ENCODE measurements at places on chromosomes 11 and 22. TPM values are rescaled to one million over a fixed set of nuclear protein-coding genes. Genes with fewer than 3 reads are reported as not detected.

GRCh38 chr11:17765356-17766072 is 30.9 kb downstream of the KCNC1 start:
- DNase-seq: no peak

DNA sequence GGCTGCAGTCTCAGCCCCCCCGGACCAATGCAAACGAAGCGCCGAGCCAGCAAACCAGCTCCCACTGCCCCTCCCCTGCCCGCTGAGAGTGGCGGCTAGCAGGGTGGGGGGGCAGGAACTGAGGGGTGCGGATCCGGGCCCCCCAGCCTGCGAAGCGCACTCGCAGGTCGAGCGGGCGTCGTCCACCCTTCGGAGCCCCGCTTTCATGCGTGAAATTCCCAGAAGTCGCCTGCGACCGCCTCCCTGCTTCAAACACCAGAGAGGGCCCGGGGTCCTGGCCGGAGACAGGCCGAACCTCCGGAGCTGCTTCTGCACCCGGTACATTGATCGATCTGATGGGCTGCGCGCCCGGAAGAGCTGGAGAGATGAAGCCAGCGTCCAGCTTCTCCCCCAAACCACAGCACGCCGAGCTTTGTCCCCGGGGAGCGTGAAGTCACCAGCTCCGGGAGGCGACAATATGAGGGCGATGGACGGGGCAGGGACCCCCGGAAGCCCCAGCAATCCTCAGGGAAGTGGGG is 646 bp upstream of the PATZ1 start:
- DNase-seq: no peak

DNA sequence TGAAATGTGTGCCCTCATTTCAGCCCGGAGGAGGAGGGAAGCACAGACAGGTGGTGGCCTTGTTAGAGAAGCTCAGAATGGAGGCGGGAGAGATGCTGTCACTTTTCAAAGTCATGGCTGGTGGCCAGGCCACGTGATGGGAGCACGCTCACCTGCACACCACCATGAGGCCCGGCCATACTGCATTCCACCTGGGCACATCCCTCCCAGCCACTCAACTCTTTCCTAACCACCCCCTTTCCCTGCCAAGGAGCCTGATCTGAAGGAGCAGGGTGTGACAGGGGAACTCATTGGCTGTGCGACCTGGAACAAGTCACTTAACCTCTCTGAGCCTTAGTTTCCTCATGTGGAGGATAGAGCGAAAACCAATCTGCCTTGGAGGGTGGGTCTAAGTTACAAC is 364.5 kb downstream of the CTTN start:
- no peak for DNase-seq

DNA sequence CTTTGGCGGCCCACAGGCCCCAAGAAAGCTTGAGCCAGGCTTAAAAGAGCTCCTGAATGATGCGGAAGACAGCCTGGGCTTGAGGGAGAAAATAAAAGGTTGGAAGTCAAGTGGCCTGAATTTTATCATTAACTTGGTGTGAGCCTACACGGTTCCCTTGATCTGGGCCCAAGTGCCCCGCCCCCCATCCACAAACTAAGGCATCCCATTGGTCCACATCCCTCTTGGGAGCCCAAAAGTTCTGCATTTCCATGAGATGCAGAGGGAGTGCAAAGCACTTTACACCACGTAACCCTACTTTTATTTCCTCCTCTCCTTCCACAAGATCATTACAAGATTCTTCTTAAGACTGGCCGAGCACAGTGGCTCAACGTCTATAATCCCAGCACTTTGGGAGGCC is 22.2 kb downstream of the LARGE1 start:
- no peak for DNase-seq

GRCh38 chr11:23725752-23726151 is 771.1 kb upstream of the LUZP2 start:
- DNase-seq: no peak

Gene MMP3
- 1.5 TPM for total RNA-seq

Gene FOLR3
- 18.4 TPM for total RNA-seq

- no peak for DNase-seq
These were observed 118.5 kb upstream of the APOA1 start for GRCh38 chr11:116955949-116956348.

DNA sequence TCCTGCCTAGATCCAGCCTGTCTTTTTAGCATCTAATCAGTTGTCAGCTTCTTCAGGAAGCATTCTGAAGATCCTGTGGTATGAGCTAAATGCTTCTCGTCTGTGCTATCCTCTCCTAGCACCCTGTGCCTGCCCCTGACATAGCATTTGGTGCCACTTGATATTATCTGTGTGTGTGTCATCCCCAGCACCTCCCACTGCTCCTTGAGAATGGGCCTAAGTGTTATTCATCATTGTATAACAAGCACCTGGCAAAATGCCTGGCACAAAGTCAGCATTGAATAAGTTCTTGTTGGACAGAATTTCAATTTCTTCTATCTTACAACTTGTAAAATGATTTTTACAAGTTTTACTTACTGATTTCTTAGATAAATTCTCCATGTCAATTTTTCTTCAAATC is 28.1 kb upstream of the OLFML1 start:
- DNase-seq: no peak

DNA sequence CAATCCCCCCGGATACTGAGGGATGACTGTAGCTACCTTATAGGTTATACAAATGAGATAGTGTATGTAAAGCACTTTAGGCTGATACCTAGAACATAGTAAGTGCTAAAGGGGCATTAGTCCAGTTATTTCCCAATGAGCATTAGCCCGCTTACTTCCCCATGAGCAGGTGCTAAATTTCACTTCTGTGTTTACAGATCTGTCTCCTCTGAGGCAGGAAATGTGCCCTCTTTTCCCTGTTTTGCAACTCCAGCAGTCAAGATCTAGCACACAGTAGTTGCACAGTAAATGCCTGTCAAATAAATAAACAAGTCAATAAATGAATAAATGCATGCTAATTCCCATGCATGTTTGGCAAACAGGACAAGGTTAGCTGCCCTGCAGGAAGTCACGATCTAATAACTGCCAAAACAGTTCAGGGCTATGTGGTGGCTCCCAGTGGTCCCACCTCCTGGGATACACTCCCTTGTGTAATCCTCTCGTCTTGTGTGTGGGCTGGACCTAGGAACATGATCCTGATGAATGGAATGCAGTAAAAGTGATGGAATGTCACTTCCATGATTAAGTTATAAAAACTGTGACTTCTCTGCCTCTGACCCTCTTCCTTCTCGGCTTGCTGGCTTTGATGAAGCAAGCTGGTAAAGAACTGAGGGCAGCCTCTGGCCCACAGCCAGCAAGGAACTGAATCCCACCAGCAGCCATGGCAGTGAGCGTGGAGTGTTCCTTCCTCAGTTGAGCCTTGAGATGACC is 459.0 kb downstream of the SOX6 start:
- no peak for DNase-seq

GRCh38 chr11:1487851-1488574 is 1.4 kb upstream of the MOB2 start:
- DNase-seq: no peak

Gene CCDC157
- total RNA-seq: 0.77 TPM

Gene MUC5AC
- not detected for total RNA-seq

DNA sequence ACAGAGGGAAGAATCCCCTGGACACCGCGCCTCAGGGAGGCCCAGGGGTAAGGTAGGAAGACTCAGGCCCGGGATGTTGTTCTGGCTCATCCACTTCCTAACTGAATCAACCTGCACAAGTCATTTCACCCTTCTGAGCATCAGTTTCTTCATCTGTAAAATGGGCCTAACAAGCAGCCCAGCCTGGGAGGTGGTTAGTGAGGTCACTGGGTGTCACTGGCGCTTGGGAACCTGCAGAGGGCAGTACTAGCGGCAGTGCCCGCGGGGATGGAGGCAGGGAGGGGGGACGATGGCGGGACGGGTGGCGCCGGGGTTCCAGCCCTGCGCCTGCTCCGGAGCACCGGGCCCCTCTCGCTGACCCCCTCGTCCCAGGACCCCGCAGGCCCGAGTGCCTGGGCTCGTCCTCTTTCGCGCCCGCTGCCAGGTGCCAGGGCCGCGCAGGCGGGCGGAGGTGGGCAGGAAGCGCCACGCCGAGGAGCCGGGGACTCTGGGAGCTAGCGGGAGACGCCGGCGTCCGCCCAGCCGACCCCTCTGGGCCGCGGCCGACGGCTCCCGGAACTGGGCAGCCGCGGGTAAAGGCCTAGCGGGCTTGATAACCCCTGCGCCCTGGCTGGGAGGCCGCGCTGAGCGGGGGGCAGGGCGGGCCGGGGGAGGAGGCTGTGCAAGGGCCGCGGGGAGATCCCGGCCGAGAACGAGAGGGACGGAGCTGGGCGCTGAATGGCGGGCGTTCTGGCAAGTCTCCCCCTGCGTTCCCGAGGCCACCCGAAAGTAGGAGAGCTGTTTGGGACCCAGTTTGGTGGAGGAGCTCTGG is at the start of gene NLRX1:
TSS of gene NLRX1 (plus strand) at position 255 of the 811 bp plus-strand sequence. CDS start 2,679 bp downstream, outside the sequence.
- peak; percentile 95 for DNase-seq

Gene SMTNL1
- not detected for total RNA-seq

Gene SLC15A3
- 47.4 TPM for total RNA-seq

GRCh38 chr22:39913886-39914285 is 13.0 kb downstream of the GRAP2 start:
- DNase-seq: no peak

GRCh38 chr11:59689015-59689414 is 20.2 kb upstream of the PATL1 start:
- DNase-seq: no peak

- peak; percentile 87 for DNase-seq
These were observed 24.6 kb upstream of the SMIM38 start for GRCh38 chr11:69131121-69131566.

Data from mesenteric fat pad (tissue), 1 donor.